ENCODE measurements at places on chromosomes 12 and 14.

DNA sequence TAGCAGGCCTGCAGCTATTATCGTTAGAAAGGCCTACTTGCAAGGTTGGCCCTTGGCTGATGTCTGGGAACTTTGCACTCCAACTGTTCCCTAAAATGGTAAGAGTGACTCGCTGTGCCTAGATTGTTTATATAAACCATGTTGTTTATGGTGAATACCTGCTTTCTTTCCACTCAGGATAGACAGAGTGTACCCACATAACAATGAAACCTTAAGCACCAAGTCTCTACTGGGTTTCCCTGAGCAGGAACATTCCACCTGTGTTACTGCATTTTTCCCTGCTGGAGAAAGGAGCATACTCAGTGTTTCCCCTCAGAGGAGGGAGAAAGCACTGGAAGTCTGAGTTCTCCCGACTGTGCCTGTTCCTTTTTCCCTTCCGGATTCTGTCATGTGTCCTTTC is 32.8 kb downstream of the ERP29 start:
- DNase-seq, result peak; percentile 42

GRCh38 chr12:53694756-53695151 is 18.9 kb upstream of the ATP5MC2 start:
- DNase-seq, result no peak

- DNase-seq, result peak; percentile 88
Measured at GRCh38 chr14:76203086-76204001, 51.6 kb downstream of the GPATCH2L start.

DNA sequence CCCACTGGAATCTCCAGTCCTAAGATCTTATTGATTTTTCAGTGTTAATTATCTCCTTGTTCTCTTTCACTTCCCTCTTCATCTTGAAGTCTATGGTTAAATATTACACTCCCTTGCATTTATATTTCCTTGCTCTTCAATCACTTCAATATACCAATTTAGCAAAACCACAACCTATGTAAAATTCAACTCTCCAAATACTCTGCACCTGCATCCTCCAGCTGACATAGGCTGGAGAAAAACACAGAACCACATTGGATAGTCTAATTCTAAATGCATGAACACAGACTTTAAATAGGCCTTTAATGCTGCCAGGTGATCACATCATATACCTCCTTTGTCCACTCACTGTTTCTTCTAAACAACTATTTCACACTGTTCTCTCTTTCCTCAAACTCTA is 253.8 kb upstream of the GARIN6 start:
- DNase-seq, result no peak

GRCh38 chr12:92244036-92244435 is 98.4 kb upstream of the BTG1 start:
- DNase-seq, result peak; percentile 23

DNA sequence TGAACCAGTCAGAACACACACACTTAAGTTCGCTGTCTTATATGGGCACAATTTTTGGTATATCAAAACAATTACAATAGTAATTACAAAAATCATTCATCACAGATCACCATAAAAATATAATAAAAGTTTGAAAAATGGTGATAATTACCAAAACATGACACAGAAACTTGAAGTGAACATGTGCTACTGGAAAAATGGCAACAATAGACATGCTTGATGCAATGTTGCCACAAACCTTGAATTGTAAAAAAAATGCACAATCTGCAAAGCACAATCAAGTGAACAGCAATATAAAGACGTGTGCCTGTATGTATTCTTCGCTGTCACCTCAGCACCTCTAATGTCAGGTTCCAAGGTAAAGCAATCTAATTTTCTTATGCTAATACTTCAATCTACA is 117.6 kb downstream of the PRKD1 start:
- no peak for DNase-seq

DNA sequence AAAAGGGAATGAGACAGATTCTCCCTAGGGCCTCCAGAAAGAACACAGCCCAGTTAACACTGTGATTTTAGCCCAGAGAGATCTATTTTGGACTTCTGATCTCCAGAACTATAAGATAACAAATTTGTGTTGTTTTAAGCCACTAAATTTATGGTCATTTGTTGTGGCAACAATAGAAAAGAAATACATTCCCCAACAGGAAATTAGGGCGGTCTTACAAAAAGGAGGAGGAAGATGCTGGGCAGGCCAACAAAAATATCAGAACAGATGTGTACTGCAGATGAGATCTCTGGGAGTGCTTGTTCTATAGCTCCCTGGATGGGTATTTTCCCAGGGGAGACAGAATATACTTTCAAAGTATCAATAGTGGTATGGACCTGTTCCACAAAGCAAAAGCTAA is 32.0 kb upstream of the SOCS2 start:
- no peak for DNase-seq

GRCh38 chr12:98485792-98486340 is 29.5 kb upstream of the TMPO start:
- DNase-seq, result no peak

DNA sequence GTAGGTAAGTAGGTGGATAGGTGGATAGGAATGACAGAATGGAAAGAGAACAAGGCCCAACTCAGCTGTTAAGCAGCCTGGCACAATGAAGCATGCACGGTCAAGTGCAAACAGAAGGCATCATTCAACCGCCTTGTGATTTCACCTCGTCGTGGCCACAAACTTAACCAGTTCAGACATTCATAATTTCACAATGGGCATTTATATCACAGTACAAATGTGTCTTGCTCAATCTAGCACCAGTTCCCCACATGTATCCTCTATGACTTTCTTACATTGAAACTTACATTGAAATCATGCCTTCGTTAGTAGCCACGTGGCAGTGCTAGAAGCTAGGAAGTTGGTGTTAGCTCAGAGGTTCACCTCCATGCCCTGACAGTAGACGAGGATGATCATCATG is 207.5 kb downstream of the ETV6 start:
- DNase-seq, result no peak

GRCh38 chr12:50918584-50919316 is 33.6 kb upstream of the HIGD1C start:
- DNase-seq, result no peak

GRCh38 chr14:56715938-56716337 is 94.3 kb downstream of the OTX2 start:
- DNase-seq, result no peak

- peak; percentile 25 for DNase-seq
Measured at GRCh38 chr12:75900226-75900625, 131.3 kb downstream of the PHLDA1 start.

GRCh38 chr12:65500091-65500900 is 221.8 kb downstream of the MSRB3 start:
- peak; percentile 81 for DNase-seq

- no peak for DNase-seq
Measured at GRCh38 chr12:53160000-53160399, 20.5 kb upstream of the ZNF740 start.

DNA sequence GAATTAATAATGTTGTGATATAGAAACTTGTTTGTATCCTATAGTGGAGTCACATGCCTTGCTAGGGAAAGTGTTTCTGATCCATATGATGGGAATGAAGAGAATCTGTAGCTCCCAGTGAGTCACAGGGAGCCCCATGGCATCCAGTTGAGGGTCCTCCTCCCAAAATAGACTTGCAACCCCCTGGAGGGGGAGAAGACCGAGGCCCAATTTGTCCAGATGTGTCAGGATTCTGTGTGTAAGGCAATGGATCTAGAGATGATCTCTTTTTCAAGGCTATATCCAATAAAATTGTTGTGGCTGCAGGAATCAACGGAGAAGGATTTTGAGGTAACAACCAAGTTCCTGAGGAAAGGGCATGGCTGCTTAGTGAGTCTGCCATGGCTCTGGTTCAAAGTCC is 121.8 kb downstream of the BCL11B start:
- no peak for DNase-seq

GRCh38 chr12:84976133-84976532 is 59.9 kb downstream of the TSPAN19 start:
- DNase-seq, result no peak

- no peak for DNase-seq
Measured at GRCh38 chr12:78177298-78177697, 346.6 kb downstream of the NAV3 start.

DNA sequence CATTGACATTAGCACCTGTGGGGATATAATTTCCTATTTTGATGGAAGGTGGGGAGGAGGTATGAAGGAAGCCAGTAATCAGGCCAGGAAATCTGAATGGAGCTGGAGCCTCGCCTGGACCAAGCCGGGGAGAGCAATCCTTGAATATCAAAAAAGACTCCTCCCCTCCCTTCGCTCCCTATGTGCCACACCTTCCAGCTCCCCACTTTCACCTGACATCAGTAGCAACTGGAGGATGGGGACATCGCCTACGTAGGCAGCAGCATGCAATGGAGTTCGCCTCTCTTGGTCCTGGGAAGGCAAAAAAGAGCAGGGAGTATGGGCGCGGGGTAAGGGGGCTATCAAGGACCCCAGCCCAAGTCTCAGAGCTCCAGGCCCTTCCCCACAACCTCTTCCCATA is 1.1 kb downstream of the ANKRD52 start:
- DNase-seq, result no peak

DNA sequence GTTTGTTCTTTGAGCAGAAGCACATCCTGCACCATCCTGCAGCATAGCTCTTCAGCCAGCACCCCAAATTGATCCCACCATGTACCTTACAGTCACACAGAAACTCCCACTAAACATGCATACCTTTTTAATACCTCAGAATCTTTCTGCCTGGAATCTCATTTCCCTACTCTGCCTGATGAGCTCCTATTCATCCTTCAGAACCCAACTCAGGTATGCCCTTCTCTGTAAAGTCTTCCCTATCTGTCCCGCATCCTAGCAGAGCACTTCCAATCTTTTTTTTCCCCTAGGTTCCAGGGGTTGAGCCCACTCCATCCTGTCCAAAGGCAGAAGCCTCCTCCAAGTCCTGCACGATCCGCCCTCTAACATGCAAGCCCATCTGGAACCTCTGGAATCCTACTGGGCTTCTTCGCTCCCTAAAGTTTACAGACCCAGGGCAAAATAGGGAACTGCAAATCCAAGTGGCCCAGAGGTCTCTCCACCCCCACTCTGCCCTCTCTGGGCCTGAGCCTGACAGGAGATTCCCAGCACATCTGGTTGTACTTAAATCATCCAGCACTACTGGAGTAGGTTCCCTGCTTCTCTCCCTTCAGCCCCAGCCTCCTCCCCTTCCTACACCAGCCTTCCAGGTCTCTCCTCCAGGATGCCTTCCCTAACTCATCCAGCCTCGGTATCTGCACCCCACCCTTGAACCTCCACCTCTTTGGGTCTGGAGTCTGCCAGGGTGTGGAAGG is 4.1 kb upstream of the FIGNL2 start:
- no peak for DNase-seq

DNA sequence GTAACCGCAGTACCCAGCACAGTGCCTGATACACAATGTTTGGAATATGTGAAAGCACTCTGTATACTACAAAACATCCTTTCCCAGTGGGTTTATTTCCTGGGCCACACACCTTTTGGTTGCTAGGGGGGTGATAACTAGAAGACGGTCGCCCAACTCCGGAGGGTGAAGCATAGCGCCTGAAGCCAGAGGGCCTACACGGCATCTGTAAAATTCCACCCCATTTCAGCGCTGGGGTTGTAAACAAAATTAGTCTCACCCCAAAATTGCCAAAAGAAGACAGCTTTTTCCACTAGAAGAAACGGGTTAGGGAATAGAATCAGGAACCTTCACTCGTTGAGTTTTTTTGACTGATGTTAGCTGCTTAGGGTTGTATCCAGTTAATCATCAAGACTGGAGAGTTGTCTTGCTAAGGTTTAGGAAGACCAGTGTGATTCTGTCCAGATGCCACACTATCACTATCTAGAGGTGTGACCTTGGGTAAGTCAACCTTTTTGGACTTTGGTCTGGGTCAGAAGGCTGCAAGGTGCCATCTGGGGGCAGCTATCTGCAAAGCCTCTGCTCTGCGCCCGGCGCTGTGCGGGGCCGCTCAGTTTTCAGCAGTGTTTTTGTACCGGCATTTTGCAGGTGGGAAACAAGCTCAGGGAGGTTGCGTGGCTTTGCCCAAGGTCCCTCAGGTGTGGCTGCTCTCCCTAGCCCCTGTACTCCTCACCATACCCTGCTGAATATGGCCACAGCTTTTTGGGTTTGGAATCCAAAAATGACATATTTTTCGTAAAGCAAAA is 1.3 kb downstream of the ZNF839 start:
- DNase-seq, result no peak
